ENCODE measurements at places on chromosomes 2 and 18. TPM values are rescaled to one million over a fixed set of nuclear protein-coding genes. Genes with fewer than 3 reads are reported as not detected.

DNA sequence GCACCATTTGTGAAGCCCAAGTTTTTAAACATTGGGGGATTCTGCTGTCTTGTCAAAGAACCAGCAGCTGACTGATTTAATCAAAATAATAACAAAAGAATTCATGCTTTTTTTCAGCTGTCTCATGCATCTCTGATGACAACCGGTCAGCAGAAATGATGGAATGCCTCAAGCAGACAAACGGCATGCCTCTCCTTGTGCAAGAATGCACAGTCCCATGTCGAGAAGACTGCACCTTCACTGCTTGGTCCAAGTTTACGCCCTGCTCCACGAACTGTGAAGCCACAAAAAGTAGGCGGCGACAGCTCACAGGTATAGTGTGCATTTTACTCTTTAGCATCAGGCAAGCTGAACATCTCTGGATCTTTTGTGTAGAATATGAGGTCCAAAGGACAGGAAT lies 558.8 kb upstream of the HNMT start:
- DNase-seq = no peak
- H3K36me3 ChIP-seq = no peaks in the 10 kb centered on the region
- H3K27ac ChIP-seq = no peak overlapping the region
- no peaks in the 10 kb centered on the region for H3K27me3 ChIP-seq
- no peak overlapping the region for H3K4me3 ChIP-seq
- no peaks in the 10 kb centered on the region for H3K4me1 ChIP-seq

- H3K27ac ChIP-seq = no peak overlapping the region
- H3K27me3 ChIP-seq = no peaks in the 10 kb centered on the region
- no peak for DNase-seq
- H3K36me3 ChIP-seq = no peaks in the 10 kb centered on the region
Observed at GRCh38 chr2:12539776-12540562, 176.8 kb upstream of the TRIB2 start.

- no peaks in the 10 kb centered on the region for H3K27me3 ChIP-seq
- no peak overlapping the region for H3K4me3 ChIP-seq
- H3K36me3 ChIP-seq = peaks cover 7% of the 10 kb centered on the region
- peaks cover 9% of the 10 kb centered on the region for H3K4me1 ChIP-seq
- H3K27ac ChIP-seq = peak overlapping the region; percentile 57
- DNase-seq = no peak
Observed at GRCh38 chr18:9619056-9619455, 4.7 kb upstream of the PPP4R1 start.

DNA sequence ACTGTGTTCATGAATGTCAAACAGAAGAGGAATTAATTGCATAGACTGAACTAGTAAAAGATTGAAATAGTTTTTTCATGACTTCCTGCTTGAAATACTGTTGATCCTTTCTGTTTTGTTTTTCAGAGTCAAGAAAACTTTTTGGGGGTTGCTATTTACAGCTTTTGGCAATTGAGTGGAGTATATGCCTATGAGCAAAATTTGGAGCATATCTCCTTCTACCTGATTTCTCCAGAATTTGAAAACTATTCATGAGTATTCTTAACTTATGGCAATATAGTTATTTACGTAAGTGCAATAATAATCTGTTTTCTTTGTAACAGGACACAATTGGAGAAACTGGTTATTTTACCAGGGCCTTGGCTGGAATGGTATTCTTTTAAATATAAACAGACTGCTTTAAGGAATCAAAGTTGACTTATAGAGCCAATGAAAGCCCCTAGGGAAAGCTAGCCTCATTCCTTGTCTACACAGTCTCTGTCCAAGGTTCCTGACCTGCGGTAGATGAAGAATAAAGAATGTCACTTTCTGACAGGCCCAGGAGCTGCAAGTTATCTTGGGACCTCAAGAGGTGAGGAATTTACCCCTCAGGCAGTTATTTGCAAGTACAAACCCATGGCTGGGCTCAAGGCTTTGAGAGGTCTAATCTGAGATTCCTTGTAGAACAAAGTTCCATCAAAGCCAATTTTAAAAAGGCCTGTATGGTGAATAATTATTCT lies 193.5 kb upstream of the NDUFV2 start:
- H3K4me1 ChIP-seq = no peaks in the 10 kb centered on the region
- DNase-seq = no peak
- H3K27me3 ChIP-seq = no peaks in the 10 kb centered on the region
- H3K36me3 ChIP-seq = no peaks in the 10 kb centered on the region

GRCh38 chr2:27262379-27263286 lies at the start of gene SLC30A3:
SLC30A3 (minus strand) TSS chr2:27263047; CDS start chr2:27262906, 141 bp downstream.
- peaks cover 11% of the 10 kb centered on the region for H3K4me1 ChIP-seq
- no peak within 1 kb of the TSS for H3K27ac ChIP-seq
- no peak for DNase-seq
- peak within 1 kb of the TSS; percentile 68 for H3K4me3 ChIP-seq
- no peaks in the 10 kb centered on the region for H3K36me3 ChIP-seq

DNA sequence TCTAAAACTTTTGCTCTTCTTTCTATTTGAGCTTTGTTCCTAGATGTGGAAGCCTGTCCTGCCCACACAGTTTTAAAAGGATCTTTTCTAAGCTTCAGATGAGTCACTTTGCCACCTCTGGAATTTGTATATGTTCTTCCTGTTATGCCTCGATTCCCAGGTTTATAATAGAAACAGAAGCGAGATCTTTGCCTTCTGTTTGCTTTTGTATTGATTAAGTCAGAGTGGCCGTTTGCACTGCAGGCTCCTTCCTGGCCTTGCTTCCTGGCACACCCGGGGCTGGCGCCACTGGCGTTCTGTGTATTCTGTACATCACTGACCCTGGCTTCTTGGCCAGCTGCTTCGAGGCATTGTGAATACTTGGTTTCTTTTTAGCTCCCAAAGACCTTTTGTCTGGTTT lies 91.8 kb downstream of the MTCL1 start:
- no peaks in the 10 kb centered on the region for H3K27me3 ChIP-seq
- H3K36me3 ChIP-seq = peaks cover 6% of the 10 kb centered on the region

GRCh38 chr2:47486841-47487497 lies 84.0 kb downstream of the MSH2 start:
- H3K27ac ChIP-seq = no peak overlapping the region
- no peaks in the 10 kb centered on the region for H3K36me3 ChIP-seq
- H3K27me3 ChIP-seq = no peaks in the 10 kb centered on the region
- DNase-seq = no peak
- peaks cover 12% of the 10 kb centered on the region for H3K4me1 ChIP-seq
- no peak overlapping the region for H3K4me3 ChIP-seq

DNA sequence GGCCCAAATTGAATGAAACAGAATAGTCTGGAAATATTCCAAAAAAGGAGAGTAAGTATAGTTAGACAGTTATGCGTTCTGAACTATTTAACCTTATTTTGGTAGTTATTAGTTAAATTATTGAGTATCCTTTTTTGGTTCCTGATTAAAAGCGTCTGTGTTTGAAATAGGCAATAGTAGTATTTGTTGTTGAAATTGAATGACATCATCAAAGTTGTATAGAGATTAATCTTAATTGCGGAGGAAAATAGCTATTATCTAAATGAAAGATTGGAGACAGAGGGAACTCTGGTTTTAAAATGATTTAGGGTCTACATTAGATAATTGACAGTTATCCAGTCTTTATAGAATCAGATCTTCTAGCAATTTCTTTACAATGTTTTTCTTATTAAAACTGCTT lies 115.8 kb downstream of the BIRC6 start:
- H3K36me3 ChIP-seq = peaks cover 67% of the 10 kb centered on the region
- H3K27ac ChIP-seq = peak overlapping the region; percentile 34
- no peaks in the 10 kb centered on the region for H3K27me3 ChIP-seq

GRCh38 chr18:11419338-11419737 lies 190.1 kb upstream of the SLC35G4 start:
- H3K27ac ChIP-seq = no peak overlapping the region
- DNase-seq = no peak
- H3K27me3 ChIP-seq = no peaks in the 10 kb centered on the region

DNA sequence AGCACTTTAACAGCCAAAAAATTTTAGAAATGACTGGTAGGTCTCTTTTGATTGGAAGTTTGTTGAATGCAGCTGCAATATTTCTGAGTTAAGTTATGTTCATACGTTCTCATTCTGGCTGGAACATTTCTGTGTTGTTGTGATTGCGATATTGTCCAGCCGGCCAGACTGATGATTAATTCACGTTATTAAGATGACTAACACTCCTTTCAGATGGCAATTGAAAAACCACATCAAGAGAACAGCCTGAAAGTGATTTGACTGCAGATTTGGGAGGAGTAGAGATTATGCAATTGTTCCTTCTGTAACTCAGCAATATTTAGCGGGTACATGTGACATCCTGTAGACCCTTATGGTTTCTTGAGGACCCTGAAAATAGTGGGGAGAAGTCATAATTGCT lies 133.7 kb downstream of the FBXO15 start:
- no peak overlapping the region for H3K4me3 ChIP-seq
- H3K27me3 ChIP-seq = no peaks in the 10 kb centered on the region
- DNase-seq = peak; percentile 91
- peaks cover 29% of the 10 kb centered on the region for H3K4me1 ChIP-seq

DNA sequence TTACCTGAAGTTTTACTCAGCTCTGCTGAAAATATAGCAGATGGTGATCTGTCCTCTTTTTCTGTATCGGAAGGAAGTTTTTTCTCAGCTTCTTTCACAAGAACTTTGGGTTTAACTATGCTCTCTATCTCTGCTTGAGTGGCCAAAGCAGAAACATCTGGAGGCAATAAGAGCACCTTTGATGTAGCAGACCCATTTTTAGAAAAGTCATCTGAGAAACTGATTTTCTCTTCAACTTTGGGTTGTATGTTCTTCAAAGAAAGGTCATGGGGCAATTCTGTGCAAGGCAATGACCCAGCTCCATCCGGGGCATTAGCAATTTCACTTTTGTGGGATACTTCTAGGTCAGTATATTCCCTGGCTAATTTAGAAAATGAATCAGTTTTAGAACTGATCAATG lies 25.2 kb downstream of the RTN4 start:
- H3K4me3 ChIP-seq = no peak overlapping the region
- H3K36me3 ChIP-seq = peaks cover 5% of the 10 kb centered on the region
- no peak overlapping the region for H3K27ac ChIP-seq
- no peak for DNase-seq

GRCh38 chr2:23235292-23235691 lies 149.7 kb upstream of the KLHL29 start:
- no peak overlapping the region for H3K4me3 ChIP-seq
- H3K4me1 ChIP-seq = no peaks in the 10 kb centered on the region
- H3K27me3 ChIP-seq = peaks cover 70% of the 10 kb centered on the region
- no peak overlapping the region for H3K27ac ChIP-seq

- no peak overlapping the region for H3K27ac ChIP-seq
- DNase-seq = no peak
- H3K36me3 ChIP-seq = peaks cover 7% of the 10 kb centered on the region
- H3K4me1 ChIP-seq = peaks cover 17% of the 10 kb centered on the region
- no peaks in the 10 kb centered on the region for H3K27me3 ChIP-seq
Observed at GRCh38 chr2:25274868-25275574, 66.7 kb downstream of the DNMT3A start.

- peaks cover 16% of the 10 kb centered on the region for H3K27me3 ChIP-seq
- peak; percentile 59 for DNase-seq
- H3K36me3 ChIP-seq = no peaks in the 10 kb centered on the region
- no peak overlapping the region for H3K27ac ChIP-seq
Observed at GRCh38 chr2:100767224-100767653, 52.7 kb upstream of the NPAS2 start.

DNA sequence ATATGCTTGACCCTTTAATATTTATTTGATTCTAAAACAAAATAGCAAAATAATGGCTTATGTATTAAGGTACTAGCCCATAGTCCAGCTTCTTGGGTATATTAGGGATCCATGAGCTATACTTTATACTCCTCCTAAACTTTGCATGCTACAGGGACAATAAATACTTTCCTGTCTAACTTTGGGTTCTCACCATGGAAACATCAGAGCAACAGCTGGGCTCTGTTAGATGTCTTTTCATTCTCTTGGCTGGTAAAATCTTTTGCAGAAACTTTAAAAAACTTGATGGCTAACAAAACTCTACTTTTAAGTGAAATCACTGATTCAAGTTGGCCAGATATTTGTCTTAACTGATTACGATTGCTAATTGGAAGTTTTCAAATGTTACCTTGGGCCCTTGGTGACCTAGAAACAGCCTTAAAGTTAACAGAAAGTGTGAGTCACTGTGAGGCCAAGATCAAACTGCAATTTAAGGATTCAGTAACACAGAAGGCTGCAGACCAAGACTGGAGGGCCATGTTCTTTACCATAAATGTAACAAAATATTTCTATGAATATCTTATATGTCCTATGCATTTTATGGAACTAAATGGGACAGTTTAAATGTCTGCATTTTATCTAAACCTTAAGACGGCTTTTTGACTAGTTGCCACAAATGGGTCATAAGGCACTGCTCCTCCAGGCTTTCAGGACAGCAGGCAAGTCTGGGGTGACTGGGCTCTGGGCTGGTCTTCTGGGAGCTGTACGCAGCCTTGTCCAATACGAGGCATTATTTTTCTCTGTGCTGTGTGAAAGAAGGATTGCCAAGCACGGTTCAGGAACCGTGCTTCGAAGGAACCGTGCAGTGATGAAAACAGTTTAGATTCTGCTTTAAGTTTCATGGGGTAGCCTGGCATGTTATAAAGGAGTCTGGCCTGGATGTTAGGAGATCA lies 188.5 kb downstream of the TPGS2 start:
- no peaks in the 10 kb centered on the region for H3K36me3 ChIP-seq
- no peaks in the 10 kb centered on the region for H3K27me3 ChIP-seq
- H3K27ac ChIP-seq = no peak overlapping the region
- no peak for DNase-seq
- no peak overlapping the region for H3K4me3 ChIP-seq

GRCh38 chr2:128300151-128301020 lies 18.3 kb downstream of the HS6ST1 start:
- no peaks in the 10 kb centered on the region for H3K36me3 ChIP-seq
- H3K4me1 ChIP-seq = peaks cover 39% of the 10 kb centered on the region
- no peak overlapping the region for H3K4me3 ChIP-seq
- no peak for DNase-seq
- no peak overlapping the region for H3K27ac ChIP-seq
- no peaks in the 10 kb centered on the region for H3K27me3 ChIP-seq

- DNase-seq = peak; percentile 18
- H3K4me3 ChIP-seq = no peak overlapping the region
- no peak overlapping the region for H3K27ac ChIP-seq
Observed at GRCh38 chr2:150690870-150691269, 203.4 kb upstream of the RND3 start.

DNA sequence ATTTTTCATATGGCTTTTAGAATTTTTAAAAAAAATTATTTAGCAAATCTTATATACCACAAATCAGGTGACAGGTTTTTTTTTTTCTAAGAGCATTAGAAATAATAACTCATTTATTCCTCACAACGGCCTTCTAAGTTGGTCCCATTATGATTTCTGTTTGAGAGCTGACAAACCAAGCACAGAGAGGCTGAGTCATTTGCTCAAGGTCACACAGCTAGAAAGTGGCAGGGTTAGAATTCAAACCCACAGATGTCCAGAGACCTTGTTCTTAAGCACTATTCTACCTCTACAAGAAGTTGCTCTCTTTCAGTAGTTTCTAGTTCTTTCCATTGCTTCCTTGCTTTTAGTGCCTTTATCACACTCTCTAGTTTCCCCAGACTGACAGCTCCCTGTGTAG lies 28.8 kb upstream of the LPIN1 start:
- H3K27ac ChIP-seq = no peak overlapping the region
- no peak for DNase-seq
- H3K4me3 ChIP-seq = no peak overlapping the region

NYAP2 gene
- not detected for total RNA-seq

TPRKB gene
- 40.4 TPM for total RNA-seq

CD207 gene
- total RNA-seq = not detected

TBC1D8 gene
- 48.1 TPM for total RNA-seq

NOSTRIN gene
- total RNA-seq = 0.44 TPM

GORASP2 gene
- 140 TPM for total RNA-seq

PPP1R1C gene
- total RNA-seq = not detected

MOGAT1 gene
- total RNA-seq = not detected

DYNC1I2 gene
- 82.7 TPM for total RNA-seq

RAX gene
- total RNA-seq = not detected
